ENCODE measurements at places on chromosomes 11 and 22.

DNA sequence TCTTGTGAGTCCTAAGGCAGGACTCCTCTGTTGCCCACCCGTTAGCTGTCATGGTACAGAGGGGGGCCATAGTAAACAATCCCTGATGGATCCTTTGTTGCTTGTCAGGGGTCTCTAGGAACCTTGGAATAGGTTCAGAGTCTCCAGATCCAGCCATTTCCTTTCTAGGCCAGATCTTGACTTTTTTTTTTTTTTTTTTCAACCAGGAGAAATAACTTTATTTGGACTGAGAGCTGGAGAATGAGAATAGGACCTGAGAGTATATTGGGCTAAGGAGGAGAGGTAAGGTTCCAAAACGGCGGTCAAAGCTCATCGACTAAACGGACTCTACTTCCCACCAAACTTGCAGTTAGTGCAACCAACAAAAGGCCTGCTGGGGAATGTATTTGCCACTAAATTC lies 7.7 kb downstream of the CEP164 start:
- DNase-seq = no peak

DNA sequence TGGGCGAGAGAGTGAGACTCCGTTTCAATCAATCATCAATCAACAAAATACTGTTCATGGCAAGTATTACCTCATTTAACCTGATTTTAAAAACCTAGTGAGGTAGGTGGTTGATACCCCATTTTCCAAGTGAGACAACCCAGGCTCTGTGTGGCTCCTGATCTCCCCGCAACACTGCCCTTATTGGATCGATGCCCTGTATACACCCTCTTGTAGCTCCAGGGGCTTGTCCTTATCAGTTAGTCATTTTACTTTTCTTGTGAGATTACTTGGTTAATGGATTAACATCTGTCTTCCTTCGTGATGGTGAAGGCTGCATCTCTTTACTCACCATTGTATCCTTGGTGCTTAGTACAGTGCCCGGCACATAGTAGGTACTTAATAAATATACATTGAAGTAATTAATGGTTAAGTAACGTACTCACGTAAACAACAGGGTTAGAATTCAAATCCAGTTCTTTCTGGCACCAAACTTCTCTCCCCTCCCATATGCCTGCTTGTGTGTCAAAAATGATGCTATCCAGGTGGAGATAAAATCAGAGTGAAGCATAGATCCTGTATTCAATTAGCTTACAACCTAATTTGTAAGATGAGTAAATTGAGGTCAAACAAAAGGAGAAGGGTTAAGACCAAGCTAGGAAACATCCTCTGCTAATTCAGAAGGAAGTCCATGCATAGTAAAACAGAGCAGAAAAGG lies 1.8 kb upstream of the PRG2 start:
- DNase-seq = no peak

GRCh38 chr11:107824668-107825369 lies 33.8 kb downstream of the SLC35F2 start:
- no peak for DNase-seq

DNA sequence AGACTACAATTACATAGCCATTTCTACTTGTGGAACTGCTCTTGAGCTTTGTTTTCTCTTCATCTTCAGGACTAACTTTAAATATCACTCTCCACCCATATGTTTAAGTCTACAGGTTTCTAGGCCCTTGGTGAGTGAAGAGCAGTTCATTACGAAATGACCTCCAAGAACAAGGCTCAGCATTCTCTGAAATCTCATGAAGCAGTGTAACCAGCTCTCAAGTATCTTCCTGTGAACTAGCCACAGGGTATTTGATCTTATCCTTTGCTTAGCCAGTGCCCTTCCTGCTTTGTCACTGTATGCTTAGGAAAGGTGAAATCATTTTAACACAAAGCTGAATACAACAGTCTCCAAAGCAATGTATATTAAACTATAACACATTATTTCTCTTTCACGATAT lies 20.4 kb upstream of the LYVE1 start:
- no peak for DNase-seq

GRCh38 chr22:43745411-43745770 lies 66.7 kb downstream of the EFCAB6 start:
- DNase-seq = no peak

GRCh38 chr11:96391698-96392307 lies 2.0 kb downstream of the JRKL start:
- DNase-seq = no peak

GRCh38 chr11:121588747-121589146 lies 136.0 kb upstream of the SORL1-AS1 start:
- DNase-seq = no peak

Measured in stimulated activated CD4-positive, alpha-beta T cell treated with anti-CD3 and anti-CD28 coated beads, Interleukin-4, amount 100 ng/mL, for 24 hours (primary cell).